ENCODE measurements at places on chromosomes 5 and 9.

DNA sequence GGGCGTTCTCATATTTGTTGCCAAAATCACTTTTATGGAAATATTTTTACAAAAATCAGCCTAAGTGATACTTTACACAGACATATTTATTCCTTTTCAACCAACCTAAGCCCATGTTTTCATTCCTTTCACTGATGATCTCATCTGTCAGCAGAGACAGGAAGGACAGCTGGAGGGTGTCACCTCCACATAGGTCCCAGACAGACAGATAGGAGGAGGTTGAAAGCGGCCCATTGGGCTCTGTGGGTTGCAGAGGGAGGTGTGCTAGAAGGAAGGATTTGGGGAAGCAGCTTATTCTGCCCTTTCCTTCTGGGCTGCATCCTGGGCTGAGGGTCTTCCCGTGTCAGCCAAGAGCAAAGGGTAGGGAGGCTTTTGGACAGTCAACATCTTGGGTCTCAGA, 26.0 kb upstream of the SEMA4D start:
- peak; percentile 58 for DNase-seq

DNA sequence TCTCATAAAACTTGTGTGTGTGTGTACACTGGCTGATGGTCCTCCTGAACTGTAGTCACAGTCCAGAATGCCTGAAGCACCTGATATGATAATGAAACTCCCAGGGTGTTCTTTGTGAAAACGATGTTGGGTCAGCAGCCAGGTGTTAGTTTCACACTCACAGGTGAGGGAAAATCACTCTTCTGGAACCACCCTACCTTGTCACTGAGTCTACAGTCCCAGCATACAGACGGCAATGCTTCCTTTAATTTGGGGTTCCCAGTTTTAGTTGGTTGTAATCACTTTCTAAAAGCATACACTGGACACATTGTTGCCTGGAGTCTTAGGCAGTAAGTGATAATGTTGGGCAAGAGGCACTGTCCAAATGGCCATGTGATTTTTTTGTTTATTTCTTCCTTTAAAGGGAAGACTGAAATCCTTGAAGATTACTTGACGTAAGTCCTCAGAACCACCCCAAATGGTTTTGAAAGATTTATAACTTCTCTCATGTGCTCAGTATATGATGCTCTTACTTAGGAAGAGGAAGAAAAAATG, 18.2 kb upstream of the MGAT1 start:
- DNase-seq, result no peak

DNA sequence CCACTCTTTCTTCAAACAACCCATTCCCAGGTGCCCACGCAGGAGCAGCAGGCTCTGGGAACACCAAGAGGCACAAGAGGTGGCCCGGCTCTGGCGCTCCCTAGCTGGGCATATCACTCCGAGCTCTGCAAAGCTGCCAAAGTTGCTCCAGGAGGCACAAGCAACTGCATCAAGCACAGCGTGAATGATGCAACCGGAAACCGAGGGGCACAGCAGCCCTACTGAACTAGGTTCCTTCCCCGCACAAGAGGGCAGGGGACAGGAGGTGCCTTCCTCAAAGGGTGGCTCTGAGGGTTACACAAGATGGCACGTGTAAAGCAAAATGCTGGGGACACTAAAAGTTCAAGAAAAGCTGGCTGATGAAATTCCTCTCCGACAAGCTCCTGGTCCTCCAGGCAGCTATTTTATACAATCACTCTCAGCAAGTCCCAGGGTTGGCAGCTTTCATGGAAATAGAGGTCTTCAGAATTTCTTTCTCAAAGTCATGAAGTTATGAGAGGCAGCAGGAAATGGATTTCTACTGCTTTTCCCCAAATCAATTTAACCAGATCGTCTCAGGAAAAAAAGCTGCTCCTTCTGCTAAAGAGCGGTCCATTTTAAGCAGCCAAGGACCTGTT, 22.9 kb downstream of the PSMB7 start:
- DNase-seq, result no peak

DNA sequence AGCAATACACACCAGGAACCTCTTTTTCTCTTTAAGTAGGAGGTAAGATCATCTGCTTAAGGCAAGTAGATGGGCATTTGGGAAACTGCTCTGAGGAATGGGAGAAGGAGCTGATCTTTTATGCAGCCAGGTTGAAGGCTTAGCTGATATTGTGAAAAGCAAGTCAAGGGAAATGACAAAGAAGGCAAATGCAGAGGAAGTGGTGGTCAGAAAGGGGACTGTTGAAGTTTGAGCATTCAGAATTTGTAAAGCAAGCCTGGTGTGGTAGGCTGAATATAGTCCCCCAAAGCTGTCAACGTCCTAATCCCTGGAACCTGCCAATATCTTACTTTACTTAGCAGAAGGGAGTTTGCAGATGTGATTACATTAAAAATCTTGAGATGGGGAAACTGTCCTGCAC, 128.9 kb downstream of the ADAMTS12 start:
- DNase-seq, result no peak

- no peak for DNase-seq
Observed at GRCh38 chr5:112794410-112794809, 56.7 kb downstream of the APC start.

- no peak for DNase-seq
Observed at GRCh38 chr5:147240266-147240985, 5.6 kb downstream of the STK32A start.

DNA sequence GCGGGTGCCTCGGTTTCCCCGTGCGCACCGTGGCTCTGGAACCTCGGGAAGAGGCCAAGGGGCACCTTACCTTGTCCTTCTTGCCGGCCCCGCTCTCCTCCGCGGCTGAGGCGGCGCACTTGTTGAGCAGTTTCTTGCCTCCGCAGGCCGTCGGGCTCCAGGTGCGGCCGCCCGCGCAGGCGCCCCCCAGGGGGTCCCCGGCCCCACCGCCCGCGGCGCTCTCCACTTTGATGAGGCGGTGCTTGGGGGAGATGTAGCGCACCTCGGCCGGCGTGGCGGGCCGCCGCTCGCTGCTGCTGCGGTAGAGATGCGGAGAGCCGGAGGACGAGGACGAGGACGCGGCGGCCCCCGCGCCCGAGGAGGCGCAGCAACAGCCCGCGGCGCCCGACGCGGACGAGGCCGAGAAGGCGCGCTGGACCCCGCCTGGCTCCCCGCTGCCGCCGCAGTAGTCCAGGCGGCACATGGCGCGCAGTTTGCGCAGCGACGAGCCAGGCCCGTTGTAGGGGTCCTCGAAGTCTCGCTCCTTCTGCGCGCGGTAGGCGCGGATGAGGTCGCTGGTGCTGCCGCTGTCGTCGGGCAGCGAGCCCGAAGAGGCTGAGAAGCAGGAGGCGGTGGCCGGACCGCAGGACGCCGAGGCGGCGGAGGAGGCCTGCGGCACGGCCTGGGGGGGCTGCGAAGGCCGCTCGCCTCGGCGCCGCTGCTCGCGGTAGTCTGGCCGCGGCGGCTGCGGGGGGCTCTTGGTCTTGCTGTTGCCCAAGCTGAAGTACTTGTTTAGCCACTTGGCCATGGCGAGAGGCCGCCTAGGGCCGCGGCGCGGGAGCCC, 957 bp downstream of the SHB start:
- DNase-seq, result no peak

GRCh38 chr5:156920042-156920860, 42.8 kb downstream of the TIMD4 start:
- peak; percentile 50 for DNase-seq

DNA sequence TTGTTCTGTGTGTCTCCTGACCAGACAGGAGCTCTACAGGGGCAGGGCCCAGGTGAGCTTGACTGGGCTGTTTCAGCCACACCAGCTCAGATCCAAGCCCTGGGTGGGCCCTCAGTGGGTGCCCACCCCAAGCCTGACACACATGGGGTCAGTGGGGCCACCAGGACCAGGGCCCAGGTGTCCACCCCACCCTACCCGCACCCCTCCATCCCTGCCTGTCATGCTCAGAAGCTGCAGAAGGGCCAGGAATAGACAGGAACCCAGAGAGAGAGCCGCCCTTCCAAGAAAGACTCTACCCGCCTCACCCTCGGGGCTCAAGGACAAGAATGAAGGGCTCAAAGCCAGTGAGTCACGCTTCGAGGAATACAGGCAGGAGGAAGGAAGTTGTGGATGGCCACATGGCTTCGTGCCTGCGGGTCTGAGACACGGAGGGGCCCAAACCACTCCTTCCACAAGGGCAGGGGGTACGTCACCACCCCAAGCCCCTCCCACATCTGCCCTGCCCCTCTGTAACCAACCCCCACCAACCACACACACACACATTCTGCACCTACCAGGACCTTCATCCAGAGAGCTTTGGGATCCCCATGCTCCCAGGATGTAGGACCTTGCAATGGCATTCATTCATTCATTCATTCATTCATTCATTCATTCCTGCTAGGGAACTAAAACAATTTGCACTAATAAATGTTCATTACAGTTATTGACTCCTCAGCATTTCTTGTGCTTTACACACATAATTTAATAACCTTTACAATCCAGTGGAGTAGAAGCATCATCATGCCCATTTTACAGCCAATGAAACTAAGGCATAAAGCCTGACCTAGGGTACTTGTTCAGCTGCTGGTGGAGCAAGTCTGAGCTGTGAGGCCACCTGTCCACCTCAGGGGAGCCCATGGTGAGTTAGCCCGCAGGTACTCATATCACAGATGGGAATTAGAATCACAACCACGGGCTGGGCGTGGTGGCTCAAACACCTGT, 55.9 kb upstream of the STXBP1 start:
- DNase-seq, result peak; percentile 21

- DNase-seq, result no peak
Observed at GRCh38 chr5:90854169-90854568, 295.6 kb downstream of the ADGRV1 start.

DNA sequence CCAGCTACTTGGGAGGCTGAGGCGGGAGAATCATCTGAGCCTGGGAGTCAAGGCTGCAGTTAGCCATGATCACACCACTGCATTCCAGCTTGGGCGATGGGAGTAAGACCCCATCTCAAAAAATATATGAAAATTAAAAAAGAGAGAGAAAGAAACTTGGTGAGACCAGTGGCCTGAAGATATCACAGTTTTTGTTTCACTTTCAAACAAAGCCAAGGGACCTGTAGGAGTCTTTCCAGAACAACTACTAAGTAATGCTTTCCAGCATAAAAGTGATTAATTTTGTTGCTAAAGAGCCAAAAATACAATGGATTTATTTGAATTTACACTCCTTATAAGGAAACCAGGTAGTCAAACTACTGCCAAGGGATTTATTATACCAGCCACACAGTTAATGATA, 23.5 kb downstream of the GKAP1 start:
- DNase-seq, result no peak

- no peak for DNase-seq
Observed at GRCh38 chr5:23994581-23995370, 487.4 kb downstream of the PRDM9 start.

- DNase-seq, result no peak
Observed at GRCh38 chr9:98285446-98285845, 30.0 kb upstream of the TBC1D2 start.

- DNase-seq, result no peak
Observed at GRCh38 chr9:124502711-124503702, 4.2 kb downstream of the NR5A1 start.

DNA sequence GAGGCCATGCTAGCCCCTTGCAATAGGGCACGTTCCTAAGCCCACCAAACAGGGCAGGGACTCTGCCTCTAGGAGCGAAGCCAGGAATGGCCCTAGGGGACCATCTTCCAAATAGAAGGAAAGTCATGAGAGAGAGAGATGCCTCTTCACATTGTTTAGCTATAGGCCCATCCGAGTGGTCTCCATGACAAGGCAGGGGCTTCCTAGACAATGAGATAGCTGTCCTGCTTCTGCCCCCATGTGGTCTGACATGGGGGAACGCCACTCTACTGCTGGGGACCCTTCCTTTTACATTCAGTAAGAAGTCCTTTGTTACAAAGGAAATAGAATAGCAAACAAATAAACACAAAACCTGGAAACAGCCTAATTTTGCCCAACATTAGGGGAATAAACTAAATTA, 17.9 kb upstream of the KIF4B start:
- no peak for DNase-seq

GRCh38 chr9:91714020-91714806, 235.8 kb downstream of the ROR2 start:
- no peak for DNase-seq

Data from T-cell (primary cell).